ENCODE measurements at places on chromosomes 2 and 18. TPM values are rescaled to one million over a fixed set of nuclear protein-coding genes. Genes with fewer than 3 reads are reported as not detected.

- no peak for DNase-seq
These were observed 669 bp downstream of the MARCHF7 start for GRCh38 chr2:159712929-159713420.

DNA sequence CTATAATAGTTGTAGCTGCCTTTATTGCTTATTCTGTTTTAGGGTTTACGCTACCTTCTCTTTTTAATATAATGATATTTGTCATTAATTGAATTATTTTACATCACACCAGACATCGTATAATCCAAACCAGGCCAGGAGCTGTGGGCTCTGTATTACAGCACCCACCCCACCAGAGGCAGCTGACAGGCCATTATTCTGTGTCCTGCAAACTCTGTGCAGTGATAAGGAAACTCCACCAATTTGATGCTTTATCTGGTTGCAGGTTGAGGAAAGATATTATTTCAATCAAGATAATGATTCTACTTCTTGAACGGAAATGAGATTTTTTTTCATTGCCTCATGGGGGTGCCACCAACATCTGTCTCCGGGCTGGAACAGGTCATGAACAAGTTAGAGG, 227.3 kb downstream of the ZBTB7C start:
- no peak for DNase-seq

CAVIN2 gene
- 41.4 TPM for polyA plus RNA-seq

DNA sequence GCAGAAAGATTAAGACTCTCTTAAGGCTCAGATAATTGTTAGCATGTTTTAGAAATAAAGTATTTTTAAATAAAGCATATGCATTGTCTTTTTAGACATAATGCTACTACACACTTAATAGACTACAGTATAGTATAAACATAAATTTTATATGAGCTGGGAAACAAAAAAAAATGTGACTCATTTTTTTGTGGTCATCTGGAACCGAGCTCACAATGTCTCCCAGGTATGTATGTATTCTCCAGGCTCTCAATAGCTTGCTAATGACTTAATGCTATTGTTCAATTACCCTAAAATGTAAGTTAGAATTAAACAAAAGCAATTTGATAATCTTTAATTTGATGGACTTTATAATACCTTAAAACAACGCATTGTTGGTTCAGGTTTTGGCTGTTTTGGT, 167.2 kb downstream of the NUP35 start:
- DNase-seq: no peak

PRKCE gene
- polyA plus RNA-seq: 4.6 TPM

TMEM163 gene
- 0.72 TPM for polyA plus RNA-seq

All from hindlimb muscle (tissue), 1 donor.